ENCODE measurements at places on chromosomes 1 and 21.
A peak's percentile ranks its signal among the peaks of the same experiment; 100 is the strongest.

DNA sequence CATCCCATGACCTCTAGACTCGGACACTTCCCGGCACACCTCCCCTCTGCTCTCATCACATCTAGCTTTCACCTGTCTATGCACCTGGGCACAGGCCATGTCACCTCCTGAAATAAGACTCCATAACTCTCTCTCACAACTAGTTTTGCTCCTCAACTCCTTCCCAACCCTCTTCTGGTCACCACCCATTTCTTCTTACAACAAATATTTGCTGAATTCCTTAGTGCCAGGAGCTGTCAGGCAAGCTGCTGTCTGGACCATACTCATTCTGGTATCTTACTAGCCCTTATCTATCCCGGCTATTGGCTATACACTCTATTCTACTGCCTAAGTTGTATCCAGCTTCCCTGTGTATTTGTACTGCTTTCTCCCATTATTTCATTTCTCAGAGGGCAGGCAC is 49.1 kb downstream of the LRRC71 start:
- no peaks in the 10 kb centered on the region for H3K36me3 ChIP-seq
- H3K4me3 ChIP-seq: no peak overlapping the region
- no peak overlapping the region for H3K27ac ChIP-seq
- peaks cover under 1% of the 10 kb centered on the region for H3K4me1 ChIP-seq
- H3K27me3 ChIP-seq: peaks cover 12% of the 10 kb centered on the region

DNA sequence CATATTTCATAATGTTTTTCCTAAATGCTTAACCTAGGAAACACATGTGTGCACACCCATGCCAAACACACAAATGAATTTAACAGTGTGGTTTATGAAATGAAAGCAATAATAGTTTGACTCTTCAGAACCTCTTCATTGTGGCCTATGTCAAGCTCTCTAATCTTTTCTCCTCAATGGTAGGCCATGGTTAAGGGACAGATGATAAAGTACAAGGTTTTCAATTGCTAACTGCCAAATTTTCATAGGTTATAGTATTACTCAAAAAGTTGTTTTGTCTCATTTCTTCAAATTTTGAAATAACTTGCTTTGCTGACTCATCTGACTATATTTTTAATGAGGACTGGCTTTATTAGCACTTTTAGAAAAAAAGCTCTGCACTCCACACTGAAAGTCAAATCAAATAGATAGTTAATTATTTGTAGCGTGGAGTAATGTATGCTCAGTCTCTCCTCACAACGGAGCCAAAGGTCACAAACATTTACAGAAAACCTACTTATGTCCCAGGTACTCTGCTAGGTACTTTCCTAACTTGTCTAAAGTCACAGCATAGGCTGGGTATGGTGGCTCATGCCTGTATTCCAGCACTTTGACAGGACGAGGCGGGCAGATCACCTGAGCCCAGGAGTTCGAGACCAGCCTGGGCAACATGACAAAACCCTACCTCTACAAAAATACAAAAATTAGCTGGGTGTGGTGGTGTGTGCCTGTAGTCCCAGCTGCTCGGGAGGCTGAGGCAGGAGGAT is 3.0 kb upstream of the ADCY10 start:
- H3K27me3 ChIP-seq: no peaks in the 10 kb centered on the region
- no peak overlapping the region for H3K27ac ChIP-seq
- H3K4me1 ChIP-seq: no peaks in the 10 kb centered on the region
- no peak overlapping the region for H3K4me3 ChIP-seq
- DNase-seq: no peak

DNA sequence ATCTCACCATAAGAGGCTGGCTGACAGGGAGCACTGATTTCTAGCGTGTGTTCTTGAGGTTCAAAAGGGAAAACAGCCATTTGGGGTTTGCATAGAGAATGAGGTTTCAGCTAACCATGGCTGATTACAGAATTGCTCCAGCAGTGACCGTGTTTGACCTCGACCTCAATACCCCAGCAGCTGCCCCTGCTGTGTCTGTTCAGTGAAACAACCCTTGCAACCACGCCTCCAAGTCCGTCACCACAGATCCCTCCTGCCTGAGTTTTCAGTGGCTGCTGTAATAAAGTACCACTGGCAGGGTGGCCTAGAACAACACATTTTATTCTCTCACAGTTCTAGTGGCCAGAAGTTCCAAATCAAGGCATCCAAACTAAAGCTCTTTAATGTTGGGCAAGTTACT is 147.7 kb downstream of the HUNK start:
- H3K27ac ChIP-seq: no peak overlapping the region
- no peaks in the 10 kb centered on the region for H3K27me3 ChIP-seq
- no peak overlapping the region for H3K4me3 ChIP-seq
- no peaks in the 10 kb centered on the region for H3K36me3 ChIP-seq

GRCh38 chr1:30068787-30069472 is 654.5 kb downstream of the MATN1 start:
- no peak overlapping the region for H3K27ac ChIP-seq
- no peak overlapping the region for H3K4me3 ChIP-seq

DNA sequence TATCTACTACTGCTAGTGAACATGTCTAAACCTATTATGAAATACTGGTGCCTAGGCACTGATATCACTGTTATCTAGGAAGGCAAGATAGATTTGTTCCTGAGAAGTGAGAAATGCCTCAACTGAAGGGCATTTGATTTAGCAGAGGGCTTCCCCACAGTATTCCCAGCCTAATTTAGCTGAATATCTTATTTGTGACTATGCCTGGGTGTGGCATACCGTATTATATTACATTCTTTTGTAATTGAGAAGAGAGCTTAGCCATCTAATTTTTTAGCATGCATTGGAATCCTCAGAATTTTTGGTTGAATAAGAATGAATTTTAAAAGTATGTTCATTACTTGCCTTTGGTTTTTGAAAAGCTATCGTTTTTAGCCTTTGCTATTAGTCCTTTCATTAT is 99.1 kb downstream of the ZP4 start:
- no peak overlapping the region for H3K4me3 ChIP-seq
- H3K27ac ChIP-seq: no peak overlapping the region
- no peaks in the 10 kb centered on the region for H3K36me3 ChIP-seq
- no peaks in the 10 kb centered on the region for H3K27me3 ChIP-seq
- no peak for DNase-seq
- H3K4me1 ChIP-seq: no peaks in the 10 kb centered on the region

- H3K27ac ChIP-seq: peak overlapping the region; percentile 29
- DNase-seq: no peak
- no peak overlapping the region for H3K4me3 ChIP-seq
These were observed 2.6 kb upstream of the CCDC28B start for GRCh38 chr1:32197837-32198236.

GRCh38 chr1:247408100-247408499 is 7.9 kb upstream of the NLRP3 start:
- DNase-seq: no peak
- H3K36me3 ChIP-seq: no peaks in the 10 kb centered on the region
- H3K27me3 ChIP-seq: no peaks in the 10 kb centered on the region
- no peak overlapping the region for H3K27ac ChIP-seq
- H3K4me3 ChIP-seq: peak overlapping the region; percentile 3

DNA sequence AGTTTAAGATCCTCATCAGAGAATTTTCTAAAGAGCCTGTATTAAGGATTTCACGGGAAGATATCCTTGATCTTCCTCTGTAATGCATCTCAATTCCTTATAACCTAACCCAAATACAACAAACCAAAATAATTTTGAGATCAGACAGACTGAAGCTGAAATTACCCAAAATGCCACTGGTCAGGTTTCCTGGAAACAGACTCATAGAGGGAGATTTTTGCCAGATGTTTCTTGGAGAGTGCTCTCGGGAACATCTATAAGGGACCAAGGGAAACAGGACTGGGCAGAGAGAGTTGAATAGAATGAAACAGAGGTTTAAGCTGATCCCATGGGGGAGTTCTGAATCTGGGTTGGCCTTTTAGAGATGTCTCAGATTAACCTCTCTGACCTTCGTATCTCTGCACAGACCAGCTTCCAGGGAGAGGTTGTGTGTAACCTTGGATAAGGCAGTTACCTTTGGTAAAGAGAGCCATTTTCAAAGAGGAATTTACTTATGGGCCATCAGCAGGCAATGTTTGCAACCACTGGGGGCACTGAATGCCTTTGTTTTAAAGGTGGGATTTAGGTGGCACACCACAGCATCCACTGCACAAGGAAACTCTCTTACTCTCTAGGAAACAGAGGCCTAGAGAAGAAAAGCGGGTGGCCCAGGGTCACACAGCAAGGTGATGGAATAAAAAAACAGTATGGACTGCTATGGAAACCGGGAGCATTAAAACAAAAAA is 130.8 kb upstream of the SGIP1 start:
- no peaks in the 10 kb centered on the region for H3K27me3 ChIP-seq
- no peak overlapping the region for H3K27ac ChIP-seq
- H3K36me3 ChIP-seq: no peaks in the 10 kb centered on the region

GRCh38 chr1:198253259-198253658 is 96.5 kb downstream of the NEK7 start:
- no peak overlapping the region for H3K27ac ChIP-seq
- no peaks in the 10 kb centered on the region for H3K27me3 ChIP-seq
- peaks cover 3% of the 10 kb centered on the region for H3K4me1 ChIP-seq
- H3K36me3 ChIP-seq: peaks cover 10% of the 10 kb centered on the region

DNA sequence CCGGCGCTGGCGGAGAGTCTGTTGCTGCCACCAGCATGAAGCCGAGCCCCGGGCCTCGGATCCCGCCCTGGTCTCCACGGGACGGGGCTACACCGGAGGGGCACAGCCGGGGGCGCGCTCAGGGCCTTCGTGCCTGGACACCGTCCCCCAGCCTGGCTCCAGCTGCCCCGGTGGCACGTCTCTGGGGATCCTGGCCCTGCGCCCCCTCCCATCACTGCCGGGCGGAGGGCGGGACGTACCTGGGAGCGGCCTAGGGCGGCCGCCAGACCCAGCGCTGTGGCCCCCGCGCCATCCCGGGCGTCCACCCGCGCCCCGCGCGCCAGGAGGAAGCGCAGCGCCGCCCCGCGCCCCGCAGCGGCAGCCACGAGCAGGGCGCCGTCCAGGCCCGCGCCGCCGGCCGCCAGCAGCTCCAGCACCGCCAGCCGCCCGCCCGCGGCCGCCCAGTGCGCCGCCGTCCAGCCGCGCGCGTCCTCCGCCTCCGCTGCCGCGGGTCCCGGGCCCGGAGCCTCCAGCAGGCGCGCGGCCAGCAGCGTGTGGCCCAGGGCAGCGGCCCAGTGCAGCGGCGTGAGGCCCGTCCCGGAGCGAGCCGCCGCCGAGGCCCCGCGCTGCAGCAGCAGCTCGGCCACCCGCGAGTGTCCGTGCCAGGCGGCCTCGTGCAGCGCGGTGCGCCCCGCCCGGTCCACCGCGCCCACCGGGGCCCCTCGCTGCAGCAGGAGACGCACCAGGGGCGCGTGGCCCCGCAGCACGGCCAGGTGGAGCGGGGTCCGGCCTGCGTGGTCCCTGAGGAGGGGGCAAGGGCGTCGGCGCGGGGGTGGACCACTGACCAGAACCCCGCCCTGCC is 1.0 kb downstream of the ANKRD65 start:
- DNase-seq: no peak
- no peaks in the 10 kb centered on the region for H3K36me3 ChIP-seq
- H3K4me1 ChIP-seq: no peaks in the 10 kb centered on the region
- H3K27me3 ChIP-seq: no peaks in the 10 kb centered on the region
- H3K4me3 ChIP-seq: no peak overlapping the region

DNA sequence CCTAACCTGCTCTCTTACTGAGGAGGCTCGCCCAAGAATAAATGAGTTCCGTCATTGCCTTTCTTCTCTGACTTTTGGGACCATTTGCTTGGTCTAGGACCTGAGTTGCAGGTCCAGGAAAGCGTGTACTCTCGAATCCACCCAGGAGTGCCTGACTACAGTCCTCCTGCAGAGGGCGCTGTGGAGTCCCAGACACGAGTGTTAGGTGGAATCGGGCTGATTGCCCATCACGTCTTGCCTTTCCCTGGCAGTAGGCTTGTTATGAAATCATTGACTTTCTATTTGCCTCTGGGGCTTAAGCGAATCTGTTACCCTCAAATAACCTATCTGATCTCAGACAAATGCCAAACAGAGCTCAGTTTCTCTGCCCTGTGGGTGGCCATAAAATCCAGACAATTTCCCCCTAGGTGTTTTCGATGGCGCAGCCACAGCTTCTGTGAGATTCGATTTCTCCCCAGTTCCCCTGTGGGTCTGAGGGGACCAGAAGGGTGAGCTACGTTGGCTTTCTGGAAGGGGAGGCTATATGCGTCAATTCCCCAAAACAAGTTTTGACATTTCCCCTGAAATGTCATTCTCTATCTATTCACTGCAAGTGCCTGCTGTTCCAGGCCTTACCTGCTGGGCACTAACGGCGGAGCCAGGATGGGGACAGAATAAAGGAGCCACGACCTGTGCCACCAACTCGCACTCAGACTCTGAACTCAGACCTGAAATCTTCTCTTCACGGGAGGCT is at the start of gene IL20:
Gene IL20 (plus strand): TSS at position 685 of the 733 bp plus-strand sequence. CDS start 230 bp downstream, outside the sequence.
- peak; percentile 78 for DNase-seq
- H3K4me3 ChIP-seq: no peak within 1 kb of the TSS
- H3K4me1 ChIP-seq: no peaks in the 10 kb centered on the region
- no peaks in the 10 kb centered on the region for H3K36me3 ChIP-seq

GRCh38 chr1:87795615-87796337 is 467.1 kb downstream of the LMO4 start:
- H3K4me1 ChIP-seq: no peaks in the 10 kb centered on the region
- H3K36me3 ChIP-seq: no peaks in the 10 kb centered on the region
- no peak overlapping the region for H3K4me3 ChIP-seq
- H3K27ac ChIP-seq: no peak overlapping the region

DNA sequence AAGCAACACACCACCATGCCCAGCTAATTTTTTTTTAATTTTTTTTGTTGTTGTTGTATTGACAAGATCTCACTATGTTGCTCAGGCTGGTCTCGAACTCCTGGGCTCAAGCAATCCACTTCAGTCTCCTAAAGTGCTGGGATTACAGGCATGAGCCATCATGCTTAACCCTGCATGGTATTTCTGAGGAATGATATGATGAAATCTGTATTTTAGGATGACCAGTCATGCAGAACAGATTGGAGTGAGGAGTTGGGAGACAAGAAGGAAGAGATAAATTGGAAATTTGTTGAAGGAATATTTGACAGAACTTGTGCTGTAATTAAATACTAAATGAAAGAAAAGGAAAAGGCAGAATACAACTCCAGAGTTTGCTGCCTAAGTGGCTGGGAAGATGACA is 4.7 kb upstream of the NDUFS5 start:
- H3K27me3 ChIP-seq: no peaks in the 10 kb centered on the region
- no peak overlapping the region for H3K4me3 ChIP-seq
- no peaks in the 10 kb centered on the region for H3K36me3 ChIP-seq
- H3K27ac ChIP-seq: no peak overlapping the region

DNA sequence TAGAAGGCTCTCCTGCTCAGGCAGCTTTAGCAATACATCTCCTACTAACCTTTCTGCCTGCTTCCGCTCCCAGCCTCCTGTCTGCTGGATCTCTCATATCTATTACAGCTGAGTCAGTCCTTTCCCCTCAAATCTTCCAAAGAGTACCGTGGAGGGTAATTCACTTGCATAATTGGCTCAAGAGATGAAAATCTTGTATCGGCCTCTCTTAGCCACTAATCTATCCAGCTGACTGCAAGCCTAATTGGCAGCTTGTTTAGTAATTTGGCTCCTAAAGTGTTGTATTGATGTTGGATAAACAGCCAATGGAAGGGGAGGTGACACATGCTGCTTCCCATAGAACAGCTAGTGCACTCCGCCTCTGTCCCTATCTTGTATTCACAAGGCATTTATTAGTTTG is 195.7 kb downstream of the GPATCH2 start:
- no peak overlapping the region for H3K27ac ChIP-seq
- DNase-seq: no peak
- no peaks in the 10 kb centered on the region for H3K36me3 ChIP-seq
- H3K4me1 ChIP-seq: no peaks in the 10 kb centered on the region
- no peaks in the 10 kb centered on the region for H3K27me3 ChIP-seq
- no peak overlapping the region for H3K4me3 ChIP-seq

- H3K4me1 ChIP-seq: no peaks in the 10 kb centered on the region
- DNase-seq: no peak
- no peak overlapping the region for H3K4me3 ChIP-seq
- no peaks in the 10 kb centered on the region for H3K36me3 ChIP-seq
- H3K27ac ChIP-seq: no peak overlapping the region
- no peaks in the 10 kb centered on the region for H3K27me3 ChIP-seq
These were observed 139.9 kb downstream of the ASTN1 start for GRCh38 chr1:177024623-177025022.
